ENCODE measurements at places on chromosomes 2 and 18.

DNA sequence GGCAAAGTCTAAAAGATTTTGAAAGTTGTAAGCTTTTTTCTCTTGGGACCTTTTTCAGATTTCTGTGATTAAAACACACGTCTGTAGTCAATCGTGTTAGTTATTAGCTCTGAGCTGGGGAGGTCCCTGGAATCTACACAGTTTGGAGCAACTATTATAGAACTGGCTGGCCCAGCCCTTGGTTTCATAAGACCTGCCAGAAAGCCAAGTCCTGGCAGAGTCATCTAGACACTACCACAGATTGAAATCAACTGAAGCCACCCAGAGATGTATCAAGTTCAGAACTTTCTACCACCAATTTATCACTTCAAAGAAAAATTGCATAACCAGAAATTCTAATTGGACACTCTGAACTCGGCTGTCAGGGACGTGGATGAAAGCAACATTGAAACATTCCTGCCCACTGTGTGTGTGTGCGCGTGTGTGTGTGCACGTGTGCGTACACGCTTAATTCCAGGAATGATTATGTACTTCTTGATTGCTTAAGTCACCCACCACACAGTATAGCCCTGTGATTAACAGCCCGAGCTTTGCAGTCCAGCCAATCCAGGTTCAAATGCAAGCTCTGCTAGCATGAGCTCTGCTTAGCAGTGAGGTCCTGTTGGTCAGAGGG, 126.3 kb downstream of the TPGS2 start:
- no peak for DNase-seq

GRCh38 chr18:78726326-78727056, 253.1 kb upstream of the SALL3 start:
- DNase-seq, result no peak

DNA sequence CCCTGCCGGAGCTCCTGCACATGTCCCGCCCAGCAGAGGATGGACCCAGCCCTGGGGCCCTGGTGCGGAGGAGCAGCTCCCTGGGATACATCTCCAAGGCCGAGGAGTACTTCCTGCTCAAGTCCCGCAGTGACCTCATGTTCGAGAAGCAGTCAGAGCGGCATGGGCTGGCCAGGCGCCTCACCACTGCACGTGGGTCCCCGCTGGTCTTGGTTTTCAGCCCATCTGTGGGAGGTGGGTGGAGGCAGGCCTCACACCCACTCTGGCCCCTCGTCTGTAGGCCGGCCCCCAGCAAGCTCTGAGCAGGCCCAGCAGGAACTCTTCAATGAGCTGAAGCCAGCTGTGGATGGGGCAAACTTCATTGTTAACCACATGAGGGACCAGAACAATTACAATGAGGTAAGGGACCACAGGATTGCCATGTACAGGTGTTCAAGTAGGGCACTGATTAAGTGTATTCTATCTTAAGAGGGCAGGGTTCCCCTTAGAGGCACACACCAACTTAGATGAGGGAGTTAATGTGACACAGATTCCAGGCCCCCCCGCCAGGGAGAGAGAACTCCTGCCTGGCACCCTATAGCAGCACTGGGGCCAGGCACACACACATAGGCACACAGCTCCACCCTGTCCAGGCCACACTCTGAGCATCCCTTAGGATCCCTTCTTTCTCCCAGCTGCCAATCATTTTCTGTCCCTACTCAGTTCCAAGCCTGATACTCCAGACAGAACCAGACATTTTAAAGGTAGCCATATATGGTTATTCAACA, 5.4 kb upstream of the CHRNG start:
- DNase-seq, result no peak

- no peak for DNase-seq
Measured at GRCh38 chr18:7524786-7525185, 42.3 kb upstream of the PTPRM start.

GRCh38 chr2:105553538-105554196, 154.8 kb upstream of the FHL2 start:
- DNase-seq, result no peak

- DNase-seq, result no peak
Measured at GRCh38 chr2:148675708-148676107, 31.2 kb downstream of the EPC2 start.

GRCh38 chr2:6576302-6576701, 289.4 kb downstream of the CMPK2 start:
- DNase-seq, result no peak

DNA sequence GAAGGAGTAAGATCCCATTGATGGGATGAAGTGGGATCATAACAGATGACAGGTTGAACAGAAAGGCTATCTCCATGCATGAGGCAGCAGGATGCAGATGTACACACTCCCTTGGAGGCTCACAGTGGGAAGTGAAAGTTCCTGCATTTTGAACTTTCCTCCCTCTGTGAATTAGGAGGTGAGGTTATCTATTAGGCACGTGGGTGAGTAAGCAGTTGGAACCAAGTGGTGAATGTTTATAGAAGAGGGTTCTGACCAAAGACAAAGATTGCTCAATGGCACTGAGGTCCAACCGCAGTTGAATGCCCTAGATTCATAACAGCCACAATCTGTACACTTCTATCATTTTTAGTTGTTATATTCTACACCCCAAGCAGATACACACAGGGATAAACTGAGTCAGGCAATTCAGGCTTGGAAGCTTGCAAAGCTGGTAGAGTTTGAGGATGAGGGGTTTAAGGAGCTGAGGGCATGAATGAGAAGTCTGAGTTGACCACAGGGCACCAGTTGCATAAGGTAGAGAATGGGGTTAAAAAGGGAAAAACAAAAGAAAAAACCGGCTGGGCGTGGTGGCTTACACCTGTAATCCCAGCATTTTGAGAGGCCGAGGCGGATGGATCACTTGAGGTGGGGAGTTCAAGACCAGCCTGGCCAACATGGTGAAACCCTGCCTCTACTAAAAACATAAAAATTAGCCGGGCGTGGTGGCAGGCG, 7.1 kb upstream of the KCMF1 start:
- DNase-seq, result no peak

DNA sequence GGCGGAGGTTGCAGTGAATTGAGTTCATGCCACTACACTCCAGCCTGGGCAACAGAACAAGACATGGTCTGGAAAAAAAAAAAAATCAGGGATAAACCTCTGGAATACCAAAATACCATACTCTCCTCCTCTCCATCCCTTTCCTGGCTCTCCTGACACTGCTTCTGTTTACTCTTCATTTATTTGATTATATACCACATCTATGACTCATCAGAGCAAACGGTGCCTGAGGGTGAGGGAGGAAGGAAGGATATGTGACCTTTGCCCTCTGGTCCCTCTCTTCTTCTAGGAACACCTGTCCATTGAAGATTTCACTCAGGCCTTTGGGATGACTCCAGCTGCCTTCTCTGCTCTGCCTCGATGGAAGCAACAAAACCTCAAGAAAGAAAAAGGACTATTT, 30.0 kb downstream of the VIL1 start:
- DNase-seq, result no peak

DNA sequence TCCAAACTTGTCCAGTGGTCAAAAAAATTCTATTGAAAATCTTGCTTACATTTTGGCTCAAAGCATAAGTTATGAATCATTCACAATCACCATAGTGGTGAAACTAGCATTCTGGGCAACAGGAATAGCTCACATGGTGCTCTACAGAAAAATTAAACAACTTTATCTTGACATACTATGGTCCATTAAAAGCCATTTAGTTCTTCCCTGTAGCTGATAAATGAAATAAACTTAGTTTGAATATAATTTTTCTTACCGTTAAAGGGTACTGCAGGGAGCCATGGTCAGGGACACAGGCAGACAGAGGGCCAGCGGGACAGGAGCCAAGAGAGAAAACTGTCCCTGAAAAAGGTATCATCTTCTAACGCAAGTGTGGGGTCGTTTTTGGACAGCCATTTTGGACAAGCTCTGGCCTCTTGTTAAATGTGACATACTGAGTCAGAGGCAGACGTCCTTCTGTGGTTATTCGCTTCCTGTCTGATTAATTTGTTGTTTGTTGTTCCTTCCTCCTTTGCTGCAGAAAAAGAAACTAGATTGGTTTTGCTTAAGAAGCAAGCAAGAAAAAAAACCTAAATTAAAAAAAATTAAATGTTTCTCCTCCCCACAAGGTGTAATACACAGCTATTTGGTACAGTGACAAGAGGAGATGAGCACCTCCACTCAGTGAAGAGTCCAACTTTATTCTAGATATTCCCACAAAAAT, at the start of gene WIPF1:
Gene WIPF1 (minus strand): TSS at position 460 of the 703 bp plus-strand sequence. CDS start 12,231 bp downstream, outside the sequence.
- DNase-seq, result no peak

GRCh38 chr2:42768706-42769256, 4.8 kb upstream of the OXER1 start:
- no peak for DNase-seq

GRCh38 chr2:240820607-240821428, 799 bp upstream of the KIF1A start:
- no peak for DNase-seq

- no peak for DNase-seq
Measured at GRCh38 chr2:150485871-150486538, 1.5 kb downstream of the RND3 start.

DNA sequence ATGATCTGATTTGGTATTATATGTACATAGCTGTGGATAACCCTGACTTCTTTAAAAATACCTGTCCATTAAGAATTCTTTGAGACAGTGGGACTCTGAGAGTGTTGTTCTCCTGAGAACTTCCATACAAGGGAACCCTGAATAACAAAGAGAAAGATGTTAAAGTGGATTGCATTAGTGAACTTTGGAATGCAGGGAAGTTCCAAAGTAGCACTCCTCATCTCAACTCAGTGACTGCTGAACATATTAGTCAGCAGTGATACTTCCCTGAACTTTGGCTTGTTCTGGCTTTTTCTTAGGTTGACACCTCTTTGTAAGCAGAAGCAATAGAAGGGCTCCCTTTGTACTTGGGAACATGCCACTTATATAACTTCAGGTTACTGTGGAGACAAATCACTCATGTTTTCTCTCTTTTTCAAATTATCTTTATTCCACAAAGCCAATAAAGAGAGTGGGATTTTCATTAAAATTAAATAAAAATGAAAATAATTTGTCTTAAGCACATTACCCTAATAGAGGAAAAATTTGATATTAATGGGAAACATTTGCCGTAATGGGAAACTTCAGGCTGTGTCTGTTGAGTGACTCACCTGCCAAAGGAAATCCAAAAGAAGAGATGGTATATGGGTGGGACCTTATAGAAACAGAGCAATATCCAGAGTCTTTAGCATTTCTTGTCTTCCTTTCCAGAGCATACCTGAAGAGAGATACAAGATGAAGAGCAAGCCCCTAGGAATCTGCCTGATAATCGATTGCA, 33.3 kb downstream of the CFLAR start:
- DNase-seq, result no peak

DNA sequence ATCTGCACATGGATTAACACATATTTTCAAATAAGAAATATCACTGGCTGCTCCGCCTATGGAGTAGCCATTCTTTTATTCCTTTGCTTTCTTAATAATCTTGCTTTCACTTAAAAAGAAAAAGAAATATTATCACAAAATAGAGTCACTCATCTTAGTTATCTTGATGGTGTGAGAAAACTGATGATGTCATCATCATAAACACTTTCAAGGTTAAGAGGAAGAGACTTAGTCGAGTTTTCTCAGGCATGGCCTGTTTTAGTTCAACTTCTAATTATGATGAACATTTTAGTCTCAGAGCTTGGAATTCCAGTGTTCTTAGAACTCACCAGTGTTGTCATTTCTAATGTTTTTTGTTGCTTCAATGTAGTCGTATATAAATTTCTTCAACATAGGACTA, 506.1 kb downstream of the PTPRM start:
- DNase-seq, result no peak

GRCh38 chr18:35564795-35565453, 16.6 kb upstream of the GALNT1 start:
- no peak for DNase-seq

GRCh38 chr2:187453078-187453641, 5.1 kb upstream of the CALCRL start:
- DNase-seq, result no peak

GRCh38 chr2:105885456-105885855, 140.7 kb downstream of the NCK2 start:
- no peak for DNase-seq

GRCh38 chr2:96868555-96869280, 1.2 kb downstream of the SEMA4C start:
- DNase-seq, result no peak

DNA sequence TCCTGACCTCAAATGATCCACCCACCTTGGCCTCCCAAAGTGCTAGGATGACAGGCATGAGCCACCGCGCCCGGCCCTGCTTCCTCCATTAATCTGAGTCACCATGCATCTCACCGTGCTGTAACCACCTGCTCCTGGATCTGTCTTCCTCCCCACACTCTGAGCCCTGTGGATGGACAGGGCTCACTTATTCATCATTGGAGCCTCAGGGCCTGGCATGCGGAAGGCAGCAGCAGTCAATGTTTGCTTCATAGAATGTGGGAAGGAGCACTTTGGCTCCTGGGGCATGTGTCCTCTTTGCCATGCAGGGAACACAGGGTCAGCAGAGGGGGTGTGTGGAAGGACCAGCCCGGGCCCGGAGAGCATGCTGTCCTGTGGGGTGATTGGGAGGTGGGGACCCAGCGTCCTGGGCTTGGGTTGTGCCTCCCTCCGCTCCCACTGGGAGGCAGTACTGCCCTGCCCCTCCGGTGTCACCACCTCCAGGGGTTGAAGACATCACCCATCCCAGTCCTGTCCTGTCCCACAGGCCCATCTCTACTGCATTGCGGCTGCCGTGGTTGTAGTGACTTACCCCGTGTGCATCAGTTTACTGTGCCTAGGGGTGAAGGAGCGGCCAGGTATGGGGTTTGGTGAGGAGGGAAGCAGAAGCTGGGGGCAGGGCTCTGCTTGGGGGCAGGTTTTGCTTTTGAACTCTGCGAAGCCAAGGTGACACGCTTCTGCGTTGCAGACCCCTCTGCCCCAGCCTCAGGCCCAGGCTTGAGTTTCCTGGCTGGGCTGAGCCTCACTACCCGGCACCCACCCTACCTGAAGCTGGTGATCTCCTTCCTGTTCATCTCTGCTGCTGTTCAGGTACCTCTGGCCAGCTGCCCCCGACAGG, 11.5 kb downstream of the MFSD2B start:
- no peak for DNase-seq

GRCh38 chr18:79507076-79507545, 111.4 kb downstream of the NFATC1 start:
- no peak for DNase-seq

- DNase-seq, result no peak
Measured at GRCh38 chr2:162914161-162914560, 75.6 kb upstream of the KCNH7 start.

GRCh38 chr2:235833971-235834620, 334.1 kb downstream of the GBX2 start:
- DNase-seq, result no peak

DNA sequence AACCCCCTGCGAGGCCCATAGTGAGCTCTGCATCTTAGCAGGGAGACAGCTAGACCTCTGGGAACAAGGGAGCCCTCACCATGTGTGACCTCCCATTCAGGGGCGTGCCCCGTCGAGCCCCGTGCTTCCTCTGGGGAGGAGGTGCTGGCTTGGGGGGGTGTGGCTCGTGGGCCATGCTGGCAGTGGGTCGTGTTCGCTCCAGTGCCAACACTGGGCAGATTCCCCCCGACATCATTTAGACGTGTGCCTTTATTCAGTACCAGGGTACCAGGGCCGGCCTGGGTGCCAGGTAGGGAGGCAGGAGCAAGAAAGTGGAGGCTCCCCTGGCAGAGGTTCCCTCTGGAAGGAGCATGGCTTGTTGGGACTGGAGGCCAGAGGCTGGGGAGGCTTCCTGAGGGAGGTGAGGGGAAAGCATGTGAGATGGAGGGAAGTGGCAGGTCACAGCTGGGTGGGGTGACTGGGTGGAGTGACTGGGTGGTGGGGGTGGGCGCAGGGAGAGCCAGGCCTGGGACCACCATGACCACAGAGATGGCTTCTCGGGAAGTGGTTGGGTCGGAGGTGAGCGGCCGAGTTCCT, 15.2 kb downstream of the GPC1 start:
- DNase-seq, result no peak

- DNase-seq, result no peak
Measured at GRCh38 chr2:113183264-113183663, 9.5 kb downstream of the PSD4 start.

Measured in cortex of kidney (tissue), 1 donor.